Forelimb muscle (tissue), 1 donor: ENCODE measurements at places on chromosomes 6 and 20. TPM values are rescaled to one million over a fixed set of nuclear protein-coding genes. Genes with fewer than 3 reads are reported as not detected.

- DNase-seq: no peak
Observed at GRCh38 chr6:169161572-169162167, 92.0 kb downstream of the THBS2 start.

DNA sequence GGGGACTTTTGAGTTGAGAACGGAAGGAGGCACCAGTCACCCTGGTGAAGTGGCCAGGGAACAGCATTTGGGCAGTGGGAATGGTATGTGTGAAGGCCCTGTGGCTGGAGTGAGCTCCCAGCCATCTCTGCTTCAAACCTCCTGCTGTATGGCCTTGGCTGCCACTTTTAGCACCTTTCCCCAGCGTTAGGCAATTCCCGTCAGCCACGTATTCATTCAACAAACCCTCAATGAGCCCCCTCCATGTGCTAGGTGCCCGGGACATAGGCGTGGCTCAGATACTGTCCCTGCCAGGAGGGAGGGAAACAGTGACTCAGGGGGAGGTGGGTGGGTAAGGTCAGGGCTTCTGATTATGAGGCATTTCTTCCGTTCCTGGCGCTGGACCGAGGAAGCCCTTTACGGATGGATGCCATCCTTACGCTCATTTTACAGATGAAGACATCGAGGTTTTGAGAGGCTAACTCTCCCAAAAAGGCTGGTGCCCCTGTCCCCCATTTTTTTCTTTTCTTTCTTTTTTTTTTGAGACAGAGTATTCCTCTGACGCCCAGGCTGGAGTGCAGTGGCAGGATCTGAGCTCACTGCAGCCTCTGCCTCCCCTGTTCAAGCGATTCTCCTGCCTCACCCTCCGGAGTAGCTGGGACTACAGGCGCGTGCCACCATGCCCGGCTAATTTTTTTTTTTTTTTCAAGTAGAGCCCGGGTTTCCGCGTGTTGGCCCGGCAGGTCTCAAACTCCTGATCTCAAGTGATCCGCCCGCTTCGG lies 37.5 kb downstream of the SRC start:
- DNase-seq: no peak

- no peak for DNase-seq
Observed at GRCh38 chr6:23529902-23530301, 596.1 kb upstream of the NRSN1 start.

DNA sequence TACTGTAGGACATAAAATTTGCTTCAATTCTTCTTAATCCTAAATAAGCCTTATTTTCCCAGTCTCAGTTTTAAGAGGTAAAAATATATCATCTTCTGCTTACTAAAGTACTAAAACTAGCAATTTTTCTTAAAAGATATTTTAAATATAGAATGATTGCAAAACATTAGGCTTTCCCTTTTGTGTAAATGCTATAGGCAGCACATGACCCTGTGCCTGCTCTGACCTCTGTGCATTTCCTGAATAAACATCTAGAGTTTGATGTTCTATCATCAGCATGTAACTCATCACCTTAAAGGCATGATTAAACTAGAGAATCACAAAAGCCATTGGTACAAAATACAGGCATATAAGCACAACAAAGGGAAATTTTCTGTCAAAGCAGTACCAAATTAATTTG lies 422.7 kb downstream of the TFAP2B start:
- DNase-seq: no peak

GRCh38 chr20:1896484-1897258 lies 1.5 kb downstream of the SIRPA start:
- DNase-seq: no peak

DNA sequence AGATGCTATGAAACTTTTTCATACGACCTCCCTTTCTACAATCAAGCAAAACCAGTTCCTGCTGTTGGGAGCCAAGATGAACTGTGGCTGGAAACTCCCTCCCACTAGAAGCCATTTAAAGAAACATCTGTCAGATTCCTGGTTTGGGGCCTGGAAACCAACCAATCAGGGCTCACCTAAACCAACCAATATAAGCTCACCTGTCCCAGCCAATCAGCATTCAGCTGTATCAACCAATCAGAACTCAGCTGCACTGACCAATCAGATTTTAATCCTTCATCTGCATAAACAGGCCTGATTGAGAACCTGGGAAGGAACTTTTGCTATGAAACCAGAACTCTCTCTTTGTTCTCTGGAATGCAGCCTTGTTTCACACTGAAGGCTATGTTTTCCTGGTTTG lies 42.4 kb downstream of the SNX14 start:
- no peak for DNase-seq

- no peak for DNase-seq
Observed at GRCh38 chr6:147811913-147812629, 303.6 kb downstream of the SAMD5 start.

DNA sequence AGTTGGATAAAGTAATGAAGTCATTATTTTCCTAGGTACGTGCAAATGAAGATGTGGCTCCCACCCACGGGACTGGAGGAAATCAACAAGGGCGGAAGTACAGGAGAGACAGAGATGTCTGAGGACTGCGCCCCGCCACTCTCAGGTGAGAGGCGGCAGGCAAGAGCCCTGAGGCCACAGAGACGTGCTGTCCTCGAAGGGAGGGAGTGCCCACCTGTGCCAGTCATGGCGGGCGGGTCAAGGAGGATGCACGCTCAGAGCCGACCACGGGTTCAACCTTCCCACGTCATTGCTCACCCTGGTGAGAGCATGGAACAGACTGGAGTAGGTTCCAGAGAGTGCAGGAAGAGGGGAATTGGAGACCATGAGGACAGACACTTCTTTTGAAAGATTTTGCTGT lies 12.7 kb downstream of the CST8 start:
- DNase-seq: no peak

DNA sequence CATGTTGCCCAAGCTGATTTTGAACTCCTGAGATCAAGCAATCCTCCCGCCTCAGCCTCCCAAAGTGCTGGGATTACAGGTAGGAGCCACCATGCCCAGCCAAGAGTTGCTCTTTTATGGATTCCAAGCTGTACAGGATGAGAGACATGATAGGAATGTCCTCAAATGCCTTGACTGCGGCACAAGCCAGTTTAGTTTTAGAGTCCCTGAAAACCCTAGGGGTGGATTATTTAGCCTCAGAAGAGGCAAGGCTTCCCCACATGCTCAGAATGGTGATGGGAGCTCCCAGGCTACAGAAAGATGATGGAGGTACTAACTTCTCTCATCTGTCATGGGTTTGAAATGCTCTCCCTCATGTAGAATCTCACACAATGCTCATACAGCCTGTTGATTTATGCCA lies 280.5 kb upstream of the PRND start:
- DNase-seq: no peak

GRCh38 chr20:62985444-62985778 lies 21.4 kb downstream of the BHLHE23 start:
- DNase-seq: no peak

- no peak for DNase-seq
Observed at GRCh38 chr6:52376763-52377162, 14.8 kb downstream of the PAQR8 start.

GRCh38 chr6:170152989-170153388 lies 137.9 kb downstream of the DLL1 start:
- DNase-seq: no peak

DNA sequence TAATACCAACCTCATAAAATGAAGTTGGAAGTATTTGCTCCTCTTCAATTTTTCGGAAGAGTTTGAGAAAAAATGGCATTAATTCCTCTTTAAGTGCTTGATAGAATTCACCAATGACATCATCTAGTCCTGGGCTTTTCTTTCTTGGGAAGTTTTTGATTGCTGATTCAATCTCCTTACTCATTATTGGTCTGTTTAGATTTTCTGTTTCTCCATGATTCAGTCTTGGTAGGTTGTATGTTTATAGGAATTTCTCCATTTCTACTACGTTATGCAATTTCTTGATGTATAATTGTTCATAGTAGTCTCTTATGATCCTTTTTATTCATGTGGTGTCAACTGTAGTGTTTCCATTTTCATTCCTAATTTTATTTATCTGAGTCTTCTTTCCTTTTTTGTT lies 176.9 kb upstream of the PRND start:
- DNase-seq: no peak

Gene PSORS1C2
- polyA plus RNA-seq: not detected

Gene GRIK2
- 1.3 TPM for polyA plus RNA-seq

Gene GRM4
- polyA plus RNA-seq: 2.2 TPM

Gene GNMT
- polyA plus RNA-seq: 0.65 TPM

Gene THEMIS
- not detected for polyA plus RNA-seq

Gene LAMP5
- 0.39 TPM for polyA plus RNA-seq

Gene OOEP
- not detected for polyA plus RNA-seq

Gene GPX5
- not detected for polyA plus RNA-seq
